ENCODE measurements at places on chromosomes 12 and 14.

- DNase-seq = no peak
Measured at GRCh38 chr12:65229441-65229840, 49.0 kb upstream of the MSRB3 start.

GRCh38 chr14:35147711-35148110 lies 25.4 kb downstream of the PRORP start:
- DNase-seq = no peak

DNA sequence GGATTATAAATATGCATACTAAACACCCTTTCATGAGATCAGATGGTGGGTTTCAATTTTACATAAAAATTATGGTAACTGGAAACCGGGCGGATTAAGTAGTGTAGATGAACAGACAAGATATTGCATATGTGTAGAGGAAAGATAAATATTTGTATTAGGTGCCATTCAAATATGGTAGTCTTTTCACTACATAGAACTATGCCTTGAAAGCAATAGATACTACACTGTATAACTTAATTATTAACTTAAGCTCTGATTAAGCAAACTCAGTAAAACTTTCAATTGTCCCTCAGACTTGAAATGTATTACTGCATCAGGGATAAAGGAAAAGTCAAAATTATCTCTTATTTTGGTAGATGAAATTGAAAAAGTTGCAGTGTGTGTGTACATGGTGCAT lies 1.9 kb downstream of the PTPN21 start:
- DNase-seq = no peak

DNA sequence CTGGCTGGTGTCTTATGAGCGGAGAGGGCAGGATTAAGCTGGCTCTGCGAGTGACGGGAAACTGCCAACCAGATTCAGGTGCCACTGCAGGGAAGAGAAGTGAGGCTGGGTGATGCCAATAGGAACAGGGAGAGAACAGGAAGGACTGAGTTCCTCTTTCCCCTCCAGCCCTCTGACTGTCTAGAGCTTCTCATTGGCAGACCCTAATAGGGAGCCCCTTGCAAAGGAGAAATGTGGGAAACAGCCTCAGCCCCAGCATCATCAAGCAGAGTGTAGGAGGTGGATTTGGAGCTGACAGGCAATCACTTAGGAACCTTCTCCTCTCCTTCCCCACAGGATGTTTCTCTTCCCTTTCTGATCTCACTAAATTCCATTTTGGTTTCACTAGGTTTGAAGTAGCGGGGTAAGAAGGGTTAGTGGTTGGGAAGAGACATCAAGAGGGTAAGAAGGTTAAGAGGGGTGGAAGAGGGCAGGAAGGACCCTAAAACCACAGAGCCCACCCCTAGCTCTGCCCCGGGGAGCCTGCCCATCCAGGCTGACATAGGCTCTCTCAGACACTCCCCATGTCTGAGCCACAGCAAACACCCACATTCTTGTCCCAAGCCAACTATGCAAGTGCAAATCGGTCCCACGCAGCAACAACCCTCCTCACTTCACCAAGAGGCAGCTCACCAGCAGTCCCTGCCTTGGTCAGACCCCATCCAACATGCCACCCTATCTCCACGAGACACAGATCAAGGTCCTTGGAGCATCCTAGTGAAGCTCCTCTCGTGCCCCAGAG lies 111.1 kb downstream of the STAB2 start:
- no peak for DNase-seq

DNA sequence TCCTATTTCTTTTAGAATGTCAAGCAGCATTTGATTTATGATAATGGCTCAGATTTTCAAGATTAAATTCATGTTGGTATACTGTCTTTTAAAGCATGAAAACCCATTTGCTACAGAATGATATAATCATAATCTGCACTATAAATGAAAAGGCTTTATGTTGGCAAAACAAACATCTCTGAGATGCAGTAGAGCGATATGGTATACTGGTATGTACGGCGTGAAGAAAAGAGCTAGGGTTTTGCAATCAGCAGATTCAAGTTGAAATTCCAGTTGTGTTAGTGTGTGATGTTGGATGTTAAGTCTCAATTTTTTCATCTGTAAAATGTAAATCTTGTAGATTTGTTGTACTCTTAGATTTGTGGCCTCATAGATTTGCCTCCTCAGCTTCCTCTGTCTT lies 53.2 kb upstream of the DYRK2 start:
- DNase-seq = no peak

GRCh38 chr12:48795550-48796455 lies 6.9 kb upstream of the ADCY6 start:
- peak; percentile 80 for DNase-seq

GRCh38 chr14:103854822-103855733 lies 7.7 kb upstream of the PPP1R13B start:
- DNase-seq = peak; percentile 60

GRCh38 chr12:65567820-65568219 lies 256.5 kb upstream of the HMGA2 start:
- no peak for DNase-seq

- DNase-seq = no peak
Measured at GRCh38 chr12:70091021-70091521, 152.2 kb upstream of the CNOT2 start.

- no peak for DNase-seq
Measured at GRCh38 chr12:96513166-96513565, 23.8 kb downstream of the CFAP54 start.

GRCh38 chr14:57687416-57687815 lies 178.5 kb downstream of the SLC35F4 start:
- DNase-seq = no peak

DNA sequence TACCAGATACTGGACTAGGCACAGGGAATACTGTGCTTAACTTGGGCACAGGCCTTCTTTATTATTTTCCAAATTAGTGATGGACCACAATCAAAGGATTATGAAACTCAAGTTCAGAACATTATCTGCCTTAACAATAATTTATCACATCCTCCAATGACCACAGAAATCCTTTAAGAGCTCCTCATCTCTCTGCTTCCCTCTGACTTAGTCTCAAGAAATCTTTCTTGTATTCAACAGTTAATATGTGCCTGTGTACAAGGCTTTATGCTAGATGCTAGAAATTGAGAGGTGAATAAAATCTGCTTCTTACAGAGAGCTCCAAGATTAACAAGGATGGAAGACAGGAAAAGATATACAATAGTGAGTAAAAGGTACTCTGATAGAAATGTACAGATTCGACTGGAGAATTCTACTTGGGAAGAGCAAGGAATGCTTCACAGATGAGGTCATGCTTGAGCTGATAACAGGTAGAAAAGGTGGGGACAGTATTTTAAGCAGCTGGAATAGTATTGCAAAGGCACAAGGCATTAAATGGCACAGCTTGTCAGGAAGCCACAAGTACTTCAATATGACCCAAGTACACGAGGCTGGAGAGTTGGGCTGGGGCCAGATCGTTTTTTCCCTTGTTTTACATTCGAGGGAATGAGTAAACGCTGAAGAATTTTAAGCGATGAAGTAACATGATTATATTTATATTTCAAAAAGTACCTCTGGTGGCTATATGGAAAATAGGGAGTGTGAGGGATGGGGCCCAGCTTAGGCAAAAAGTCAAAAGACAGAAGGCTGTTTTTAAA lies 55.1 kb upstream of the ARID2 start:
- DNase-seq = peak; percentile 50

GRCh38 chr14:77157740-77158139 lies 16.1 kb upstream of the ZDHHC22 start:
- no peak for DNase-seq

- no peak for DNase-seq
Measured at GRCh38 chr12:25417071-25417470, 136.0 kb downstream of the LMNTD1 start.

- DNase-seq = no peak
Measured at GRCh38 chr12:81400024-81400423, 322.1 kb downstream of the ACSS3 start.

DNA sequence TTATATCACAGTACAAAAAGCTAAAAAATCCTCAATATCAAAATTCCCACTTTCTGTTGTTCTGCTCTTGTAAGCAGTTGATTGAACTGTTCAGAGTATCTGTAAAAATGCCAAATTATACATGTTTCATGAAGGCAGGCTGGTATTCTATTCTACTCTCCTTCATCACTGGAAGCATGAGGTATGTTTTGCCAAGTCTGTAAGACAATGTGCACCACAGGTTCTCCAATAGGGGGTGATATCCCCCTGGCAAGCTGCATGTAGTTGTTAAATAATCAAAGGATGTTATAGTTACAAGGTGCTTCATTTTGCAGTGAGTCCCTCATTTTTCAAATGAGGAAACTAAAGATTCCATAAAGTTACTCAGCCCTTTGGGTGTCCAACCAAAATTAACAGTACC lies 15.1 kb upstream of the NEK9 start:
- no peak for DNase-seq

- DNase-seq = no peak
Measured at GRCh38 chr14:73878436-73878835, 8.2 kb upstream of the ZNF410 start.

DNA sequence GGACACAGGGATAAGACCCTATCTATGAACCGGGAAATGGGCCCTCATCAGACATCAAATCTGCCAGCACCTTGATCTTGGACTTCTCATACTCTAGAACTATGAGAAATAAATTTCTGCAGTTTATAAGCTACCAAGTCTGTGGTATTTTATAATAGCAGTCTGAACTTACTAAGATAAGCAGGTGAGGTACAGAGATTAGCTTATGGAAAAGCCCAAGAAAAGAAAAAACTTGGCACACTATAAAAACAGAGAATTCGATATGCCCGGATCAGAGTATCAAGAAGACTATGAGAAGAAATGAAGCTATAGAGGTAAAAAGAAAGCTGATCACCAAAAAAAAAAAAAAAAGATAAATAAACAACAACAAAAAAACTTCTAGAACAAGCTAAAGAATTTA lies 52.6 kb downstream of the EEA1 start:
- no peak for DNase-seq

- DNase-seq = no peak
Measured at GRCh38 chr12:31250179-31250578, 75.8 kb downstream of the SINHCAF start.

DNA sequence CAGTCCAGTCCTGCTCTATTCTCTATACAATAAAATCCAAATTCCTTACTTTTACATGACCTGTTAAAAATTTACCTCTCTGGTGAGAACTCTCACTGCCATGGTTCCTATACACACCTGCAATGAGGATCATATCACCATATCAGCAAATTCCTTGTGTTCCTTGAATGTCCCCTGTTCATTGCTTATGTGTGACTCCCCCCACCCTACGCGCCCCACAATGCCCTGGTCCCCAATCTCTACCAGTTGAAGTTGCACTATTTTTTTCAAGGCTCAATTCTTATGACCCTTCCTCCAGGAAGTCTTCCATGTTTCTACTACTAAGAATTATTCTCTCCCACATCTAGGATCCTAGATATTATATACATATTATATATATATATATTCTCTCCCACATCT lies 82.2 kb upstream of the NEDD1 start:
- DNase-seq = no peak

DNA sequence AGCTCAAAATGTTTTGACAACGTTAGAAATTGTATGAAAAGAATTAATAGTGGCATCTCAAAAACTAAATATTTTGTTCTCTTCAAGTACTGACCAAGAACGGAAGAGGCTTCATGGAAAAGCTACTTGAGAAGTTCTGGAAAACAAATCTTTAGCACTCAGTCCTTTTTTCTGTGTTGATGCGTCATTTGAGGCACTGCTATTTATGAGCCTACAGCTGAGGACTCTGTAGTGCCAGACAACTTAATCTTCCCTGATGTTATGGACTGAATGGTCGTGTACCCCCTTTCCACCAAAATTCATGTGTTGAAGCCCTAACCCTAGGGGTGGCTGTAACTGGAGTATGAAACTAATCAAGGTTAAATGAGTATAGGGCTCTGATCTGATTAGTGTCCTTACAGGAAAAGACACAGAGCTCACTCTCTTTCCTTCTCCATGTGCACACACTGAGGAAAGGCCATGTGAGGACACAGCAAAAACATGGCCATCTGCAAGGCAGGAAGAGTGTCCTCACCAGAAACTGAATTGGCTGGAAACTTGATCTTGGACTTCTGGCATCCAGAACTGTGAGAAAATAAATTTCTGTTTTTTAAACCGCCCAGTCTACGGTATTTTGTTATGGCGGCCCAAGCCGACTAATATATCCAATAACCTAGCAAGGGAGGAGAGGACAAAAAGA lies 337.0 kb upstream of the CLEC14A start:
- no peak for DNase-seq

DNA sequence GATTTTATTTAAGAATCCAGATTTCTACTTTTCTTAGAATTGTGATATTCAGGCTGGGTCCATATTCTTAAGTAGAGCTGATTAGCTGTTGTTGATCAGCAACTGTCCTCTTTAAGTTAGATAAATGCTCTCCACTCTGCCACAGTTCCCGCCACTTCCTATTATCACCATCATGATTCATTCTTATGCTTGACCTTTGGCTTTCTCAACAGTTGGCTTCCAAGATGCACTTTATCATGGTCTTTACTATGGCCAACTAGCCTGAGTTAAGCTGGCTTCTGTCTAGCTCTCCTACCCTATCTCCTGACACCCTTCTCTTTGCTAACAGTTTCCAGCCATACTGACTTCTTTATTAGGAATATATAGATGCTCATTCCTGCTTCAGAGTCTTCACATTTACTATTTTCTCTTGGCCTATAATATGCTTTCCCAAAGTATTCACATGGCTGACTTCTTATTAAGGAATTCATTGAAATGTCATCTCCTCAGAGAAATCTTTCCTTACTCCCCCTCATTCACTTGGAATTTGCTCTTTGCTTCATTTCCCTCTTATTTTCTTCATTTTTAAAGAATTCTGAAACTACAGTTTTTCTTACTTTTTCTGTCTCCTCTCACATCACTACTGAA lies 149.0 kb upstream of the IGF1 start:
- DNase-seq = no peak

DNA sequence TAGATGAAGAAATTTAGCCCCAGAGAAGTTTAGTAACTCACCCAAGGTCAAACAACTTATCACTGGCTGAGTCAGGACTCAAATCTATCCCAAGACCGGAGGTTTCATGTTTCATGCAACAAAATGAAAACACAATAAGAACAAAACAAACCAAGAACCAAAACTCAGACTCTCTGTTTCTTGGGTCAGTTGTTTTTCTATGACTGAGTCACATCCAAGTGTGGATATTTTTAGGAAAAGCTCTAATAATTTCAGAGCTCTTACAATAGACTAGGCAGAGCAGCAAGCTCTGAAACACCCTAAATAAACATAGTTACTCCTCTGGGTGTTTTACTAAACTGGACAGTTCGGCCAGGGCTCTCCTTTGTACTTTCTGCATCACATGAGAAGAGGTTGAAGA lies 87.6 kb upstream of the PRB2 start:
- no peak for DNase-seq

DNA sequence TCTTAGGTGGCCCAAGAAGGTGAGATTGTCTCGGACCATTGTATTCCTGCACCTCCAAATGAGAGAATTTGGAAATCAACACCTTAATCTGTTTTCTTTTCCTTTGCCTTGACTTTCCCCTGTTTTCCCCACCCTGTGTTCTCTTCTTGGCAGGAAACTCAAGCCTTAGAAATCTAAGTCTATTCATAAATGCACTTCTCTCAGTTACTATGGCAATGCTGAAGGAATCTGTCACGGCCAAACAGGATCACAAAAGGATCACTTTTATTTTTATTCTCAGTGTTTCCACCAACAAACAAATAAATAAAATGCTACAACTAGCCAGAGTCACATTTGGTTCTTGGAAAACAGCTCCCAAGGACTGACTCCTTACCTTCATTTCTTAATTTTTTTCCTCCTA lies 270.5 kb downstream of the BCAT1 start:
- no peak for DNase-seq

- no peak for DNase-seq
Measured at GRCh38 chr14:102461490-102462338, 47.9 kb downstream of the ANKRD9 start.

GRCh38 chr14:79543967-79544697 lies 667.2 kb downstream of the DIO2 start:
- DNase-seq = no peak

GRCh38 chr14:71202881-71203280 lies 295.6 kb downstream of the PCNX1 start:
- DNase-seq = no peak
